Glomerular endothelial cell (primary cell): ENCODE measurements at places on chromosomes 6 and 20.

GRCh38 chr6:47419621-47420020, 58.0 kb upstream of the CD2AP start:
- DNase-seq: no peak

DNA sequence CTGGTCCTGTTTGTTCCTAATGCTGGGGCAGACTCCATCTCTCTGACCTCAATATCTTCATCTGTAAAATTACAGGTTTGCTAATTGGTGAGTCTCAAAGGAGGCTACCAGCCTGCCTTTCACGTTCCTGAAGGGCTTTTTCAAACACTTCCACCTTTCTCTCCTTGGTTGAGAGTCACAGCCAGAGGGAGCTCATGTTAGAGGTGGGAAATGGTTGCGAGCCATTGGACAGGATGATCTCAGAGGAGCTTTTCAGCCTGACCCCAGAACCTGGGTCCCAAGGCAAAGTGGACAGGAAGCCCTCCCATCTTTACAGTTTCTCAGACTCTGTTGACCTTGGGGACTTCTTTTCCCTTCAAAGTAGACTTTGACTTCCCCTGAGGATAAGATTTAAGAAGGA, 37.6 kb downstream of the NDUFAF5 start:
- no peak for DNase-seq

GRCh38 chr6:90494067-90494780, 92.6 kb downstream of the MAP3K7 start:
- DNase-seq: no peak

DNA sequence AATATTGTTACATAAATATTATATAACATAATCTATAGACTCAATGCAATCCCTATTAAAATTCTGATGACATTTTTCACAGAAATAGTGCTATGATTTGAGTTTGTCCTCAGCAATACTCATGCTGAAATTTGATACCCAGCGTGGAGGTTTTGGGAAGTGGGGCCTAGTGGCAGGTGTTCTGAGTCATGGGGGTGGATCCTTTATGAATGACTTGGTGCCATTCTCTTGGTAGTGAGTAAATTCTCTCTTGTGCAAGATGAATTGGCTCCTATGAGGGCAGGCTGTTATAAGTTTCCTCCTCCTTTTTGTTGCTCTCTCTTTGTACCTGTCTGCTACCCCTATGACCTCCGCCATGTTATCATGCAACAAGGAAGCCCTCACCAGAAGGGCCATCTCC, 65.8 kb downstream of the SHPRH start:
- no peak for DNase-seq

DNA sequence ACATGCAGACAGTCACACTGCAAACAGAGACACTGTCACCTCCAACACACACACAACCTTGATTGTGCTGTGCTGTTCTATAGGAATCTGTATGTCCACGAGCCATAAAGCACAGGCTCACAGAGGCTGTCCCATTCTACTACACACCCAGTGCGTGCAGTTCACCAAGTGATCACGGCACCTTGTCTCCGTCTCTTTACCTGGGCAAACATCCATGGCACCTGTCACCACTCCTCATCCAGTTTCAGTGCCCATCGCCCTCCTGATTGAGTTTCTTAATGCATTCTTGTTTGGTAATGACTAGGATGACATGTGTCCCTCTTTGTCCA, 65.8 kb upstream of the STMND1 start:
- DNase-seq: no peak

GRCh38 chr6:136158971-136159370, 91.1 kb downstream of the MTFR2 start:
- DNase-seq: no peak

- DNase-seq: no peak
These were observed 24.6 kb upstream of the HTR1B start for GRCh38 chr6:77487808-77488425.

DNA sequence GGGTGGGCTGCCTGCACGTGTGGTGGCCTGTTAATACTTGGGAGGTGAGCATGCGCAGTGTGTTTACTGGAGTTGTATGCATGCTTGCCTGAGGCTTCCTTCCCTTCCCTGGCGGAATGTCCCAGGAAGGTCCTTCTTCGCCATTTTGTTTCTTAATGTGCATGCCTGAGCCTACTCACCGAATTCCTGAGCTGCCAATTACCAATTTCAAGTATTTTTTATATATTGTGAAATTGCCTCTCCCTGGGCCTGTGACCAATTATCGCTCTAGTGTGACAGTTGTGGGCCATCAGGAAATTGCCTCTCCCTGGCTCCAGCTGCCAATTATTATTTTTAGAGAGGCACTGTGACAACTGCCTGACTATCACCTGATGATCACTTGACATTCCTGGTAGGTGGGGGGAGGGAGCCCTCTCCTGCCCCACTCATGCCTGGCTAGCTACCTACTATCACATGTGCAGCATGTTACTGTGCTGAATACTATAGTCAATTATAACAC, 70.0 kb downstream of the FAM50B start:
- DNase-seq: no peak

DNA sequence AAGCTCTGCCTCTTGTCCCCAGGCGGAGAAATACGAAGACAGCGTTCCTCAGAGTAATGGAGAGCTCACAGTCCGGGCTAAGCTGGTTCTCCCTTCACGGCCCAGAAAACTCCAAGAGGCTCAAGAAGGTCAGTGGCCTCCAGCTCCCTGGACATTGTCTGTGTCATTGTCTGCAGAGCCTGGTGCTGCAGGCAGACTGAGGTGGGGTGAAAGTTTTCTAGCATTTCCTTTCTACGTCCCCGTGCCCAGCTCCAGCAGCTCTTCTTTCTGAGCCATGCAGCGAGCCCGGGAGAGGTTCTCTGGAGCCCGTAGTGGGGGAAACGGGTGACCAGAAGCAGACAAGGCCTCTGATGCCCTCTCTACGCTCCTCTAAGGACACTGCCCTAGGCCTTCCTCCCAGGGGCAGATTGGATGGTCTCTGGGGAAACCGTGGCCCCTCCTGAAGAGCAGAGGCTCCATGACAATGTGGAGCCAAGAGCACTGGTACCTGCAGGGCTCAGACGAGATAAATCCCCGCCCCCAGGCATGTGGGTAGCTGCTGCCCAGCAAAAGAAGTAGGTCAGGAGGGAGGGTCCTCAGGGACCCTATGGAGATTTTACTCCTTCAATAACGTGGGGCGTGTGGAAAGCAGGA, 58.4 kb downstream of the EZR start:
- no peak for DNase-seq
